ENCODE measurements at places on chromosomes 1 and 21. TPM values are rescaled to one million over a fixed set of nuclear protein-coding genes. Genes with fewer than 3 reads are reported as not detected.

- no peak for DNase-seq
Observed at GRCh38 chr1:12400027-12400693, 170.3 kb downstream of the VPS13D start.

GRCh38 chr1:76841460-76841859 lies 25.8 kb upstream of the ST6GALNAC5 start:
- DNase-seq = no peak

Gene KCNC4
- 13.0 TPM for total RNA-seq

Gene IFI44L
- 0.10 TPM for total RNA-seq

DNA sequence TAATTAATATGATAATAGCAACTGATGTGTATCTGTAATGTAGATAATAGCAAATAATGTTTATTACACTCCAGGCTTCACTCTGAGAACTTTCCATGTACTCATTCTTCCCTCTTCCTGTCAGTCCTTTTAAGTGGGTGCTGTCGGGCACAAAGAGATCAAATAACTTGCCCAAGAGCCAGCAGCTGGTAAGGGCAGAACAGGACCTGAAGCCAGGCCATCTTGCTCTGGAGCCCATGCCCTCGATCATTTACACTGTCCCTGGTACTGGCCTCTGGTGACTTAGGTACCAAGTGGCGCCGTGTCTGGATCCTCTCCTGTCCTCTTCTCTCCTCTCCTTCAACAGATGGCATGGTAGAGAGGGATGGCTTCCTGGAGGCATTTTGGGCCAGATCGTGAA lies 97.2 kb downstream of the VPS13D start:
- no peak for DNase-seq

DNA sequence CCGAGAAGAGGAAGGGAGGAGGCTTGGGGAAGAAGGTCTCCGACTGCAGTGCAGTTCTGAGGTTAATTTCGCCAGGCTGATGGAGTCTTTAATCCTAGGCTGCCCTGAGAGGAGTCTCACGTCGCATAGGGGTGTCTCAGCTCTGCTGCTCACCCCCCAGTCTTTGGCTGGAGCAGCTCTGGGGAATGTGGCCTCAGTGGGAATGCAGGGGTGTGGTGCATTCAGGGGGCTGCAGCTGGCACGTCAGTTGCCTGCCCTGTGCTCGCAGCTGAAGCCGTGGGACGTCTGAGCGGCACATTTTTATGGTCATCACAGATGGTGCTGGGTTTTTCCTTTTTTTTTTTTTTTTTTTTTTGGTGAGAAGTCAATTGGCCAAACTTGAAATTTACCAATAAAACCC lies 38.2 kb downstream of the ACTN2 start:
- no peak for DNase-seq

DNA sequence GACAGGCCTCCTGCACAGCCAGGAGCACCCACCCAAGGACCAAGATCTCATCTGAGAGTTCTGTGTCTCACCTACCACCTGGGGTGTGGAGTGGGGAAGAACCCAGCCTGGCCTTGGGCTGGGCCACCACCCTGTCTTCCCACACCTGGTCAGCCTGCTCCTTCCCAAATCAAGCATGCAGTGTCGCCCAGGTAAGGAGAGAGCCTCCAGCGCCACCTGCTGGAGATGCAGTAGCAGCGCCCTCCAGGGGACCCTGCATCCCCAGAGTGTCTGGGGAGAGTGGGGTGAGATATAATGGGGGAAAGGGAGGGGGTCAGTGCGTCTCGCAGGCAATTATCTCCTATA lies 32.3 kb downstream of the KIAA2013 start:
- DNase-seq = peak; percentile 34

- no peak for DNase-seq
Observed at GRCh38 chr1:183551924-183552323, 38.3 kb downstream of the NCF2 start.

Gene KCNK2
- total RNA-seq = 0.27 TPM

Gene MASP2
- total RNA-seq = 0.25 TPM

DNA sequence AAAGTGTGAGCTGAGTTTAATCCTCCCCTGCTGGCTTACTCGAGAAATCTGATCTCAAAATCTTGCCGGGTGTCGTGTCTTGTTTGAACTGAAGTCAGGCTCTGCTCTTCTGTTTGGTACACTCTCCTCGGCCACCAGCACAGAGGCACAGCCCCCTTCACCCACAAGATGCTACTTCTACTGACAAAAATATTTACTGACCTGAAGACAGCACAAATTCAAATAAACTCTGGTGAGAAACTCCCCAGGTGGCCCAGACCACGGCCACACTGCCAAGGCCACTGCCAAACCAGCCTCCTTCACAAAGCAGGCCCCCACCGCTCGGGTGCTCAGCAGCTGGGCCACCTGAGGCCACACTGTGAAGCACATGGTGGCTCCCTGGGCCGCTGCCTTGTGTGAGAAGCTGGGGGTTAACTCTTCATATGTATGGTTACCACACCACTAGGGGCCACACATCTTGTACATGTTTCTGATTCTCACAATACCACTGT lies 80.6 kb downstream of the TGFBR3 start:
- no peak for DNase-seq

DNA sequence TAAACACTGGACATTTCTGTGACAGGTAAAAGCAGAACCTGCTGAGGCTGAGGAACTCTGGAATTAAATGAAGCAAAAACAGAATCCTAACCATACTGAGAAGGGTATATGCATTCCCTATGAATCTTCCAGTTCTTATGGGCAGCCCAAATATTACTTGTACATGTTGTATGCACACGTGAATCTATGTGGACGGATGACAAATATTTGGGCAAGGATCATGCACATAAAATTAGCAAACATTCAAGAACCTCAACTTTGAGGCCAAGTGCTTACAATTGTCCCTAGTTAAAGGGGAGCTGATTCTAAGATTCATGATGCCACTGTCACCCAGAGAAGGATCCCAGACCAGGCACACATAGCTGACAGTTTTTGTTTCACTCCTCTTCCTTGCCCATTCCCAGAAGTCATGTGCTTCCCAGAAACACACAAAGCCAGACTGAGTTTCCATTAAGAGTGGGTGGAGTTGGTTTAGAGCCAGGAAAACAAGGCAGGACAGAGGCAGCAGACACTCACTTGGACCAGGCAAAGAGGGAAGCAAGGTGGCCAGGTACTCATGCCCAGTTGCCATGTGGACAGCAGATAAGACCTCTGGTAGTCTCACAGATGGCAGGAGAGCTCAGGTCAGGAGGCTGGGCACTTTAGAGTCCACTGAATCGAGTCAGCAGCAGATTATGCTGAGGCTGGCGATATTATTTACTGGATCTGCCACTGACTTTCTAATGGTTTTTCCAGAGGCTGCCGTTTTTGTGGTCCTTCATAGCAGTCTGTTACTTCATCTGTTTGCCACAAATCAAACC lies 25.6 kb downstream of the AK2 start:
- DNase-seq = no peak

DNA sequence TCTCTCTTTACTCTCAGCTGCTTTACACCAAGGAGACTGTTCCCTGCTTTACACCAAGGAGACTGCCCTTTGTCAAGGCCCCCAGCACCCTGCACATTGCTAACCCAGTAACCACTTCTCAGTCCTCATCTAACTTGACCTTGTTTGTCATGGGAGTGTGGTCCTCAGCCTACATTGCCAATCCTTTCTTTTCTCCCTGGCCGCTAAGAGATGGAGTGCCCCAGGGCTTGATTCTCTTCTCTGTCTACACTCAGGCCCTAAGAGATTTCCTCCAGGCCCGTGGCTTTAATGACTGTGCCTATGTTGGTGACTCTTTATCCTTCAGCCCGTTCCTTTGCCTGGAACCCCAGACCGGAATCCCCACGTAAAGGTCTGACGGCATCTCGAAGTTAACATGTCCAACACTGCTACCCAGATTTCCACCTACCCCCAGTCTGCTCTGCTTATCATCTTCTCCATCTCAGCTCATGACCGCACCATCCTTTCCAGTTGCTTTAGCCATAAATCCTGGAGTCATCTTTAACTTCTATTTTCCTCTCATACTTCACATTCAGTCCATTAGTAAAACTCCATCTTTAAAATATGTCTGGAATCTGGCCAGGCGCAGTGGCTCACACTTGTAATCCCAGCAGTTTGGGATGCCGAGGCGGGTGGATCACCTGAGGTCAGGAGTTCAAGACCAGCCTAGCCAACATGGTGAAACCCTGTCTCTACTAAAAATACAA lies 9.5 kb upstream of the SEMA4A start:
- DNase-seq = no peak

DNA sequence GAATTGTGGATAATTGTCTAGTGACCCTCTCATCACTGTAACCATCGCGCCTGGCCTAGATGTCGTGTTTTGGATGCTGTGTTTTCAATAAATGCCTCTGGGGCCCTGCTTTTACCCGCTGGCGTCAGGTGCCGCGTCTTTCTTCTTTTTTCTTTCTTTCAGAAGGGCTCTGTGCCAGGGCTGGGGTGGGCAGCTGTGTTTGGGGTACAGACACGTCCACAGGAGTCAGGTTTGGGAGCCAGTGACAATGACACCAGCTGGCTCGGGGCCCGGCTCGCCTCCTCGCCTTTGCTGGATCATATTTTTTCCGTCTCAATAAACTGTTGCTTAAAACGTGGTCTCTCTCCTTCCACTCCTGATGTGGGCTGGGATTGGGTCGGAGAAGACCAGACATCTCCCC lies 16.1 kb downstream of the TMEM201 start:
- no peak for DNase-seq

- no peak for DNase-seq
Observed at GRCh38 chr1:87684194-87684593, 355.5 kb downstream of the LMO4 start.

- no peak for DNase-seq
Observed at GRCh38 chr1:177190308-177190970, 19.7 kb downstream of the BRINP2 start.

Gene TRNAU1AP
- 29.7 TPM for total RNA-seq

- DNase-seq = no peak
Observed at GRCh38 chr1:9385801-9386573, 93.3 kb downstream of the SPSB1 start.

Gene SPRR1B
- 0.66 TPM for total RNA-seq

Gene CFAP45
- total RNA-seq = 0.59 TPM

Gene C1orf74
- 5.6 TPM for total RNA-seq

DNA sequence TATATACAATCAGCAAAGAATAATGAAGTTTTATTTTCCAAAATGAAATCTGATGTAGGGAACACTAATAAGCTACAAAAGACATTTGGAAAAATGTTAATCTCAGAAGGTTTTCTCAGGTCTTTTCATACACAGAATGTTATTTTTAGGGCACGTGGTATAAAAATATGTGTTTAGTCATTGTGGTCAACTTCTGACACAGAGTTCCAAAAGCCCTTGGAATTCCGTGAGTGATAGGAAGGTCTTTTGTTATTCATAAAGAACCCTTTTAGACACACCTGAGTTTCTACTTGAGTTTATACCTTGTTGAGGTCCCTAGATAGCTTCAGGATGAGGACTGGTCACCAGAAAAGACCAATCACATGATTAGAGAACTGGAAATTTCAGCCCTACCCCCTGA lies 277.6 kb upstream of the NCAM2 start:
- DNase-seq = no peak

Gene C1orf198
- total RNA-seq = 22.9 TPM

- no peak for DNase-seq
Observed at GRCh38 chr1:21396516-21396915, 43.4 kb upstream of the NBPF3 start.

GRCh38 chr1:180971273-180971997 lies 51.2 kb downstream of the STX6 start:
- no peak for DNase-seq

- DNase-seq = no peak
Observed at GRCh38 chr21:23003951-23004350, 2005.7 kb downstream of the NCAM2 start.

Gene OR2G6
- not detected for total RNA-seq
